ENCODE measurements at places on chromosomes 4 and X.
A peak's percentile ranks its signal among the peaks of the same experiment; 100 is the strongest.

- DNase-seq: no peak
These were observed 21.2 kb upstream of the PDE6B start for GRCh38 chr4:604131-604530.

- no peak for DNase-seq
These were observed 515.6 kb downstream of the PPARGC1A start for GRCh38 chr4:23374259-23374658.

DNA sequence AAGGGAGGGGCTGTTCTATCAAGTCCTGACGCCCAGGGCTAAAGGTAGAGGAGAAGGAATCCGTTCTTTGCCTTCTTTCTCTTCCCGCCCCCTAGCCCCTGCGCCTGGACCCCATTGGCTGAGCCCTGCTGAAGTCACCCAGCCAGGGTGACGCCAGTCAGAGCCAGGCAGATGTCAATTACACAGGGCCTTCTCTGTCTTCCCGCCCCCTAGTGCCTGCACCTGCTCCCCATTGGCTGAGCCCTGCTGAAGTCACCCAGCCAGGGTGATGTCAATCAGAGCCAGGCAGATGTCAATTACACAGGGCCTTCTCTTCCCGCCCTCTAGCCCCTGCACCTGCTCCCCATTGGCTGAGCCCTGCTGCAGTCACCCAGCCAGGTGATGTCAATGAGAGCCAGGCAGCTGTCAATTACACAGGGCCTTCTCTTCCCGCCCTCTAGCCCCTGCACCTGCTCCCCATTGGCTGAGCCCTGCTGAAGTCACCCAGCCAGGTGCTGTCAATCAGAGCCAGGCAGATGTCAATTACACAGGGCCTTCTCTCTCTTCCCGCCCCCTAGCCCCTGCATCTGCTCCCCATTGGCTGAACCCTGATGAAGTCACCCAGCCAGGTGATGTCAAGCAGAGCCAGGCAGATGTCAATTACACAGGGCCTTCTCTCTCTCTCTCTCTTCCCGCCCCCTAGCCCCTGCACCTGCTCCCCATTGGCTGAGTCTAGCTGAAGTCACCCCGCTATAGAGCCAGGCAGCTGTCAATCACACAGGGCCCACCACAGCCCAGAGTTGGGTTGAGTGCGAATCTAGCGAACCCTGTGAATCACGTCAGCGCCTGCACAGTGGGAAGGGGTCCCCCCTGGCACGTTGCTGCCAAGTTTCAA lies 46.4 kb downstream of the ASMT start:
- DNase-seq: no peak

- no peak for DNase-seq
These were observed 229.6 kb upstream of the PGRMC2 start for GRCh38 chr4:128517096-128517738.

GRCh38 chrX:136954930-136955329 lies 74.4 kb upstream of the RBMX start:
- DNase-seq: no peak

DNA sequence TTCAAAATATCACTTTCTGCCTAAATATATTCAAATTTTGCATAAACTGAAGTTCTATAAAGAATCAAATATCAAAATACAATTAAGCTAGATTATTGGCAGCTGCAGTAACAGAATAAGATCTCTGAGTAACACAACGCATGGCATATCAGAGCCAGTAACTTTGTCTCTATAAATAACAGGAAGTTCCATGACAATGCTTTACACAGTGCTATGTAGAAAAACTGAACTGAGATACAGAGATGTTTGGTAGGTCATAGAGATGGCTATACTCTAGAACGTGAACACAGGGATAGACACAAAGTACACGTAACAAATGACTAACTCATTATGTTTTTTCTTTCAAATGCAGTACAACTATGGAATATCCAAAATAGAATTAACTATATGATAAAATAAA lies 18.2 kb downstream of the UBE2D3 start:
- DNase-seq: no peak

DNA sequence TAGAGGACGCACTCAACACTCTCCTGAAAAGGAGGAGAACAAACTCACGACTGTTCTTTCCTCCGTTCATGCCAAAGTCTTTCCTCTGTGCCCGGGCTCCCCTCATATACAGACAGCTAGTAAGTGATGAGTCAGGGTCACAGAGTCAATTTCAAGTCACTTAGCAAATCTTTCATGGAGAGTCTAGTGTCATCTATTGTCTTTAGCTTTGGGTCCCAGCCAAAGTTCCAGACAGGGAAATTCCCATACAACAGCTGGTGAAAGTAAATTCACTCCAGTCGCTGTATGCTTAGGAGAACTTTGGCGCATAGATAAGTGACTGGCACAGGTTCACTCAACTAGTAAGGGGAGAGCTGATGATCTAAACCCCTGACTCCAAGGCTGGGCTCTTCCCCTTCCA lies 226.5 kb downstream of the MID1 start:
- no peak for DNase-seq

DNA sequence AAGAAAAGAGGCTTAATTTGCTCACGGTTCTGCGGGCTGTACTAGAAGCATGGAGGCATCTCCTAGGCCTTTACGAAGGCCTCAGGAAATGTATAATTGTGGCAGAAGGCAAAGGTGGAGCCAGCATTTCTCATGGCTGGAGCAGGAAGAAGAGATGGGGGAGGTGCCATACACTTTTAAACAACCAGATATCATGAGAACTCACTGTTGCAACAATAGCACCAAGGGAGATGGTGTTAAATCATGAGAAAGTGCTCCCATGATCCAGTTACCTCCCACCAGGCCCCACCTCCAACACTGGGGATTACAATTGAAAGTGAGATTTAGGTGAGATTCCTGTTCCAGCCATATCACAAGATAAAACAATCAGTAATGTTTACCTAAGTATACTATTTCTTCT lies 45.5 kb downstream of the MTHFD2L start:
- DNase-seq: no peak

DNA sequence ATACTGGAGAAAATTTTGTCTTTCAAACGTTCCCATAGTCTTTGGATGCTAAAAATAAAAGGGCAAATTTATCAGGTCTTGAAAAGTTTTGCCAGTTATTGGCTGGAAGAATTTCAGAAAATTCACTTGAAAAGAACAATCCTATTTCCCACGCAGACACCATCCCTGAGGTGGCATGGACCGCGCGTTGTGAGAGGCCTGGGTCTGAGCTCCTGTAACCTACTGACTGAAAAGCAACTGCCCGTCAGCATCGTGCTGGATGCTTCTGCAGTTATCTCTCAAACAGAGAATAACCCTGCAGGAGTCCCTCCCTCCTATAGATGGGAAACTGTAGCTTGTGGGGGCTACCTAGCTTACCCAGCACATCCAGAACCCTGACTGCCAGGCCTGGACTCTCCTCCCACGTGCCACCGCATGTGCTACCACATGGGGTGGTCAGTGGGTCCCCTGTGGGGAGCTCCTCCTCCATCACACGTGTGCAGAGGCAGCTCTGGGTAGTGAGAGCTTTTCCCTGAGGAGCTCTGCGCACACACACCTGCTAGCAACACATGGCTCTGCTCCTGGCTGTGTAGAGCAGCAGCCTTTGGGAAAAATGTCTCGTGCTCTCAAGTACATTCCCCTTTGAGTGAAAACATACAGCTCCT lies 36.1 kb downstream of the NSG1 start:
- DNase-seq: no peak

DNA sequence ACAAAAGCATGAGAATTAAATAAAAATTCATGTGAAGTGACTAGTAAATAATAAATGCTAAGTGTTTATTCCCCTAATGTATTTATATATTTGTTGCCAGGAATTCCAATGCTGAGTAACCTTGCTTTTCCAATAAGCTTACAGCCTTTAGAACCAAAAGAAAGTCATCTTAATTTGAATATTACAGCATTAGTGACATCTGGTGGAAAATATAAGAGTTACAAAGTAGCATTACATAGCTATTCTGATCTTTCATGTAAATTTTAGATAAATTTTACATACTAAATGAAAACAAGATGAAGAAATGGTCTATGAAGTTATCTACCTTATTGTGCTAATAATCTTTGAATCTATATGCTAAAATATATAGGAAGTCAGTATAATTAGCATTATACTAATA lies 10.4 kb downstream of the MAD2L1 start:
- DNase-seq: no peak

GRCh38 chr4:124177647-124178425 lies 534.7 kb downstream of the ANKRD50 start:
- peak; percentile 31 for DNase-seq

- no peak for DNase-seq
These were observed 17.4 kb downstream of the ADGRG4 start for GRCh38 chrX:136318156-136318555.

DNA sequence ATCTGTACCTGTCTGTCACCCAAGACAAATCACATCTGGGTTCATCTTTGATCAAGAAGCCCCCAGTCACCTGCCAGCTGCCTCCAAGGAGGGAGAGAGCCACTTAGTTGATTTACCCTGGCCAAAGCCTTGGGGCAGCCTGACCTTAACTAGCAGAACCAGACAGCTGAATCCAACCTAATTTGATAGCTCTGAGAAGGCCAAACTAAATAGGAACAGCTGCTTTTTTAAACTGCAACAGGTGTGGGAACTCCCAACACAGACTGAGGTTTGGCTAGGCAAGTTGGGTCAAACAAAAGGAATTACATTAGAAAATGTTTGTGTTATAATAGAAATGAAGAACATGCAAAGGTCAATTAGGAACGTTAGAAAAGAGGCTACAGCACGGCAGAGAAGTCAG lies 375.7 kb downstream of the NLGN4X start:
- no peak for DNase-seq

DNA sequence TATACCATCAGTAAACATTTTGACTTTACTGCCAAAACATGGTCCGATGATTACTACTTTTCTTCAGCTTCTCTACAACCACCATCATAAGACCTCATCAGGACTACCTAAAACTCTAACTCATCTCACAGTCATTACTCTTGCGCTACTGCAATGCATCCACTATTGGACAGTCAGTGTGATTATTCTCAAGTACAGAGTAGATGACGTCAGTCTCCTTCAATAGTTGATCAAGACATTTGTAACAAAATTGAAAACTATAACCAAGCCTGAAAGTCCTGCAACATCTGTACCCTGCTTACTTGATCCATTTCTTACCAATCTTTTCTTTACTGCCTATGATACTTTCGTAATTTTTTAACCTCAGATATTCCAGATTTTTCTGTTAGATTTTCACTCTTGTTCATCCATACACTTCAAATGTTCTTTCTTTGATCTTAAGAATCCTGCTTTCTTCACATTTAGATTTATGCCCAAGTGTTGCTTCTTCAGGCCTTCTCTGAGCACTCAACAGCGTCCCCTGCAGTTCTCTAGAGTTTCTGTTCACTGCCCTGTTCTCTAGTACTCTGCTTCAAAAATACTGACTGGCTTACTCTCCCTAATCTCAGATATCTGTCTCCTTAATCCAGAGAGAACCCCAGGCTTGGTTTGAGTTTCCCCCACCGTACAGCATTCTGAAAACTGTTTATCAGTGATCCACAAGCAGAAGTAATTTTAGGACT lies 1517.6 kb downstream of the STIM2 start:
- no peak for DNase-seq

GRCh38 chr4:76527666-76528065 lies 92.6 kb downstream of the SHROOM3 start:
- no peak for DNase-seq

DNA sequence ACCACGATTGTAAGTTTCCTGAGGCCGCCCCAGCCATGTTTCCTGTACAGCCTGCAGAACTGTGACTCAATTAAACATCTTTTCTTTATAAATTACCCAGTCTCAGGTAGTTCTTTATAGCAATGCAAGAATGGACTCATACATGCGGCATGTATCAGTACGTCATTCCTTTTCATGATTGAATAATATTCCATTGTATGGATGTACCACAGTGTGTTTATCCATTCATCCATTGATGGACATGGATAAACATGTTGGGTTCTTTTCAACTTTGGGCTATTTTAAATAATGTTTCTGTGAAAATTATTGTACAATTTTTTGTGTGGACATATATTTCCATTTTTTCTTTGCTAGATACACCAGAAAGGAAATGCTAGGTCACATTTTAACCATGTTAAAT lies 99.2 kb upstream of the IGSF1 start:
- DNase-seq: no peak

- DNase-seq: no peak
These were observed 23.0 kb upstream of the GTPBP6 start for GRCh38 chrX:341541-342101.

DNA sequence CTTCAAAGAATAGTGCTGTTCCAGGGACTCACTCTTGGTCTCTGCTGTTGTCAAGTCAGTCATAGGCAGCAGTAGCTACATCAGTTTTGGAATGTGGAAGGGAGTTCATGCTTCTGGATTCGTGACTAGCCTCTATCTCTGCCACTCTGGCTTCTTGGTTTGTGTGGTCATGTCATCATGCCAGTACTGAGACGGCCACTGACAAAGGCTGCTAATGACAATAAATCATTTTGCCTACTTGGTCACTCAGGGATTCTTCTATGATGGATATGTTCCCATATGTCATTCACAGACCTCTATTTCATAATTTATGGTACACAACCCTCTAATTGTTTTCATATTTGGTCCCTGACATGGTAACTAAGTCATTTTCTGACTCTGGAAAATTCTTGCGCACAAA lies 450.8 kb upstream of the BOD1L1 start:
- no peak for DNase-seq

DNA sequence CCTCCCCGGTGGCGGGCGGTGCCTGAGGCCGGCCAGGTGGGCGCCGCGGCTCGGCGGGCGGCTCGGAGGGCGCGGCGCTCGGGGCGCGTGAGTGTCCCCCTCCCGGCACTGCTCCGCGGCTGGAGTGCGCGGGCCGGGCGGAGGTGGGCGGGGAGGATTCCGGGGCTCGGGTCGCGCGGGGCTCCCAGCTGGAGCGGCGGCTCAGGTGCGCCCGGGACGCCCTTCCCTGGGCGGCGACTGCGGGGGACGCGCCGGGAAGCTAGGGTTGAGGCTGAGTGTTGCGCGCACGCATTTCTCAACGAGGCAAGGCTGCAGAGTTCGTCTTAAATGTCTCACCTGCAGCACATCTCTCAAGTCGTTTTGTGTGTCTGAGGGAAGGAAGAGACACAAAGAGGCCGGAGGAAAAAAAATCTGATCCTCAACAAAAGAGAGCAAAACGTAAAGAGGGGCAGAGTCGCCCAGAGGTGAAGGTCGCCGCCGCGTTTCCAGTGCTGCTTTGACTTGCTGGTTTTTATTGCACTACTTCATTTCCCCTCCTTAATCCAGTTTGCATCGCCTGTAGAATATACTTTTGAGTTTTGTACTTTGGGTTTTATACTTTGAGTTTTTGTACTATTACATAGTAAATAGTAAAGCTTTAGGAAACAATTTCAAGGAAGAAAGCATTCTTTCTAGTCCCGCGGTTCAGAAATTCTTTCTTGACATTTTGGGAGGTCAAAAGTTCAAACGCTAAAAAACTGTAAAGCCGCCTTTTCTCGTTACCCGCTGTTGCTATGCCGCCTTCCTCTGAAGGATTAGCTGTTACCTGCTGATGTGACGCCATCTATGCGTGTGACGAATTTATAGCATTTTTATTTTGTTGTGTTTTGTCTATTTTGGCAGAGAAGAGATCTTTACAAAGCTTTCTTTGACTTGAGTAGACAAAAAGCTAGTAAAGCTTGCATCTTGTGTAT lies 106.5 kb upstream of the STOX2 start:
- no peak for DNase-seq

GRCh38 chr4:174627473-174627872 lies 105.2 kb upstream of the HPGD start:
- DNase-seq: no peak

Data from brain pericyte (primary cell).